ENCODE measurements at places on chromosomes 16 and 17.

- DNase-seq = no peak
Measured at GRCh38 chr17:5785867-5786509, 201.7 kb upstream of the NLRP1 start.

GRCh38 chr17:82752371-82753200 lies 721 bp downstream of the TBCD start:
- DNase-seq = no peak

DNA sequence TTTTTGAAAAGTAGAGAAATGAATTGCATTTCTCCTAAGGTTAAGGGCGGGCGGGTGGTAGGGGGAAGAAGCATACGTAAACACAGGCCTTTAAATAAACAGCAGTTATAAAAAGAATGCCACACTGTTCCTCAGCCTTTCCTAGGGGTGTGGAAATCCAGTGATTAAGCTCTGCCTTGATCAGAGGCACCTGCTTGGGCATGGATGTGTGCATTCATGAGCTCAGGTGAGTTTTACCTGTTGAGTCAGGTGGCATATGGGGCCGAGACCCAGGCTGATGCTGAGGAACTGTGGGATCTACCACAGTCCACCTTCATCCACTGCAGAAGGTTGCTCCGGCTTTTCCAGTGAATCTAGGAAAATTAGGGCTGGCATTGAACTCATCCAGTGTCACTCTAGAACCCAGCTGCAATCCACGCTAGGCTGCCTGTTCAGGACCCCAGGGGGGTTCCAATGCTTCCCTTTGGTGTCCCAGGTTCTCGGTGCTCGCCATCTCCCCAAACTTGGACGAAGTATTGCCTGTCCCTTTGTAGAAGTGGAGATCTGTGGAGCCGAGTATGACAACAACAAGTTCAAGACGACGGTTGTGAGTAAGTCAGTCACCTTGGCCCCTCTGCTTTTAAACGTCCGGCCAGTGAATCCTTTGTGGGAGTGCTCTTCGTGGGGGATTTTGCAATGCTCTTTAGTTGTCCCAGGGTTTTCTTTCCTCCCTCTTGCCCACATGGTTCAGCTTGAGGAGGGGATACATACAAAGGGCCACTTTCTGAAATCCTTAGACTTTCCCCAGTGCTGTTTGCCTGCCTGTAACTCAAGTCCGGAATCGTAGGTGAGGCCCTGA lies 72.7 kb downstream of the SDR42E1 start:
- DNase-seq = no peak

GRCh38 chr17:6070913-6071511 lies 833 bp downstream of the WSCD1 start:
- DNase-seq = no peak

- DNase-seq = no peak
Measured at GRCh38 chr16:70778901-70779309, 22.1 kb downstream of the VAC14 start.

DNA sequence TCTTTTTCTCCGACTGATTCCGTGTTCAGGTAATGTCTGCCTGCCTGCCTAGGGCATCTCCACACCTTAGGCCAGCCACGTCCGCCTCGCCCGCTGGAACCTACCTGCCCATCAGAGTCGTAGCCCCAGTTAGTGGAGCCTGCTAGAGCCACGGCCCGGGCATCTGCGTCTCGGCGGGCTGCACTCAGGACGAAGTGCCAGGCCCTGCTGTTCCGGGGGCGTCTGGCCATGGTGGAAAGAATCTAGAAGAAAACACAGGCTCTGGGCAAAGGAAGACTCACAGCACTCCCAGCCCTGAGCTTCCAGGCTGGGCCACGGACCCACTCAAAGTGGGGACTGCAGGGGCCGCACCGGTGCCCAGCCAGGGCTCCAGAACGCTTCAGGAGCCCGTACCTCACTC lies 1.1 kb downstream of the SPSB3 start:
- DNase-seq = no peak

Data from T-helper 1 cell (primary cell).